Right atrium auricular region (tissue), 2 donors: ENCODE measurements at places on chromosomes 7 and 10.
A peak's percentile ranks its signal among the peaks of the same experiment; 100 is the strongest.

- no peaks in the 10 kb centered on the region for H3K4me1 ChIP-seq
- no peaks in the 10 kb centered on the region for H3K36me3 ChIP-seq
- DNase-seq: no peak
- no peaks in the 10 kb centered on the region for H3K27me3 ChIP-seq
- no peak overlapping the region for H3K4me3 ChIP-seq
- no peak overlapping the region for H3K27ac ChIP-seq
Observed at GRCh38 chr10:44087403-44087802, 297.5 kb downstream of the CXCL12 start.

GRCh38 chr10:15585303-15585715, 134.4 kb downstream of the ITGA8 start:
- H3K27ac ChIP-seq: no peak overlapping the region
- DNase-seq: peak; percentile 71
- H3K27me3 ChIP-seq: no peaks in the 10 kb centered on the region
- H3K4me3 ChIP-seq: no peak overlapping the region

DNA sequence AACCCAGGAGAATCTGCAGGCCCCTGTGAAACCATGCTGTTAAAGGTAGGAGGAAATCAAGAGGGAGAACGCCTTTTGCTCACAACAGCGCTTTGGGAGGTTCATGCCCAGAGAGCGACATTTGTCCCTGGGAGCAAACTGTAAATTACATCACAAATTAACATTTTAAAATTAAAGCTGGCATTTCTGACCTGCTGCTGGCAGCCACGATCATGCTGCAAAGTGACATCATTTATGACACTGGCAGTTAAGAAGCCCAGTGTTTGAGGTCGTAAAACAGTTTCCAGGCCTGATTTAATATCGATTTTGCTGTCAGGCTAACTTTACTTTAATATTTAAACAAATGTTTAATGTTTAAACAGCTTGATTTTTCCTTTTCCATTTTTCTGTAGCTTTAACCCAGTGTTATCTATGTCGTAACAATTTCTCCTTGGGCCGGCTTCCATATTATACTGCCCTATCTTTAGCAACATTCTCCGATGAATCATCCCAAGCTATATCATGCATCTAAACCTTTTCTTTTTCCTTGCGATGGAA, 86.5 kb upstream of the NPVF start:
- no peak for DNase-seq
- H3K27ac ChIP-seq: no peak overlapping the region
- no peaks in the 10 kb centered on the region for H3K27me3 ChIP-seq
- H3K4me3 ChIP-seq: no peak overlapping the region
- H3K36me3 ChIP-seq: no peaks in the 10 kb centered on the region
- no peaks in the 10 kb centered on the region for H3K4me1 ChIP-seq

DNA sequence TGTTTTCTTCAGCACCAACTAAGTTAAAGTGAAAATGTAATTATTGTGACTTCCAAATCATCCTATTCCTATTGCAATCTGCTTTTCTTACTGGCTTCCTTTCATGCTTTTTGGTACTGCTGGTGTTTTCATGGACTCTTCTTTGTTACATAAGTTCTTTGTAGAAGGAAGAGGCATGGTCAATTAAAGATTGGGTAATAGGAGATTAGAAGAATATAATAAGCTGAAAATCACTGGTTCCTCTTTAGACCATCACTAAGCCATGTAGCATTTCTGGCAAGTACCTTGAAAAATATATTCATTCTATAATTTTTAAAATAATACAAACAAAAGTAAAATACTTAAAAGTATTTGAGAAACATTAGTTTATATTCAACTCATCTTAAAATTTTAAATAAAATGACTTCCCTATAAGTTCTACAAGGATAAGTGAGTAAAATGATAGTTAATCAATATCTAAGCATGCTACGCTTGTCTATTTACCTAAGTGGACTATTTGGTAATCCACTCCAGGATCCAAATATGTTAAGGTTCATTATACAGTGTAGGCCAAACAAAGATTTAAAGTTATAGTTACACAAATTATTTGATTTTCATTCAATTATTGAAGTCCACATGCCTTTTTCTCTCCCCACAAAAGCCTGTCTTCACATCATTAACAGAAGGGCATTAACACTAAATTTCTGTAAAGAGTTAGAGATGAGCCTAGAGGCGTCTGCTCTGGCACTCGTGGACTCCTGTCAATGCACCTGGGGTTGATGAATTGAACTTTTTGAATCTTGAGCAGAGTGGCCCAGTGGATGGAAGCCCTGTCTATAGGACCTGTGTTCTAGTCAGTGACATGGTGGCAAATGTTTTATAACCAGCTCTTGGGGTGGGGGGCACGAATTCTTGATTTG, 408.1 kb downstream of the INHBA start:
- no peaks in the 10 kb centered on the region for H3K36me3 ChIP-seq
- DNase-seq: no peak
- H3K27me3 ChIP-seq: no peaks in the 10 kb centered on the region
- H3K27ac ChIP-seq: no peak overlapping the region
- H3K4me1 ChIP-seq: no peaks in the 10 kb centered on the region

- H3K4me3 ChIP-seq: no peak overlapping the region
- H3K27ac ChIP-seq: no peak overlapping the region
- H3K4me1 ChIP-seq: no peaks in the 10 kb centered on the region
- no peaks in the 10 kb centered on the region for H3K27me3 ChIP-seq
- peak; percentile 18 for DNase-seq
Observed at GRCh38 chr7:150428671-150429451, 21.6 kb upstream of the GIMAP8 start.

- H3K4me3 ChIP-seq: no peak overlapping the region
- DNase-seq: no peak
- no peaks in the 10 kb centered on the region for H3K4me1 ChIP-seq
- H3K27me3 ChIP-seq: no peaks in the 10 kb centered on the region
- H3K27ac ChIP-seq: no peak overlapping the region
- H3K36me3 ChIP-seq: no peaks in the 10 kb centered on the region
Observed at GRCh38 chr7:71286336-71286735, 154.4 kb downstream of the GALNT17 start.
